GM19239 (cell line): ENCODE measurements at places on chromosomes 3 and 15.

- DNase-seq: no peak
These were observed 791.2 kb downstream of the AGBL1 start for GRCh38 chr15:86870846-86871245.

- DNase-seq: no peak
These were observed 161.2 kb downstream of the FRMD5 start for GRCh38 chr15:44033894-44034293.

DNA sequence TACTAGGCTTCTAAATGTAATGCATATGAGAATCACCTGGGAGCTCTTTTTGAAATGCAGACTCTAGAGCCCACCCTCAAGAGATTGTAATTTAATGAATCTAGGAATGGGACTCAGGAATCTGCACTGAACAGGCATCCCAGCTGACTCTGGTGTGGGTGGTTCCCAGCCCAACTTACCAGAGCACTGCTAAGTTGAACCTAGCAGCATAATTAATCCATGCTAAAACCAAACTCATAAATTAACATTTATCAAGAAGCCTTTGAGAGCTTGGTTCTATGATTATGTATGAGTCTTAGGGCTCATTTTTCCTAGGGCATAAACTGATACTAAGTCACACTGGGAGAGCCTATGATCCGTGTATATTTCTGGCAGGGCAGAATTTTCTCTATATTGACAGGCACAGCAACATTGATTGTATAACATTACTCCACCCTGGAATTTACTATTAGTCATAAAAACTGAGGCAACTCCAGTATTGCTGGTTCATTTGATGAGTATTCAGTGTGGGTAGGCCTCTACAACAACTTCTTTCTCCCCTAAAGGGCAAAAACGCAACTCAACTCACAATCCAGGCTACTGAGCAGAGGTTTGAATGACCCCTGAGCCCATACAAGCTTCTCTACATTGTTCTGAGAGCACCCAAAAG, 10.7 kb upstream of the CSTA start:
- no peak for DNase-seq

- DNase-seq: no peak
These were observed 3.4 kb downstream of the GAP43 start for GRCh38 chr3:115626721-115627120.

GRCh38 chr3:72636969-72637597, 211.2 kb downstream of the SHQ1 start:
- no peak for DNase-seq

GRCh38 chr3:166243511-166243910, 406.3 kb upstream of the BCHE start:
- DNase-seq: no peak

DNA sequence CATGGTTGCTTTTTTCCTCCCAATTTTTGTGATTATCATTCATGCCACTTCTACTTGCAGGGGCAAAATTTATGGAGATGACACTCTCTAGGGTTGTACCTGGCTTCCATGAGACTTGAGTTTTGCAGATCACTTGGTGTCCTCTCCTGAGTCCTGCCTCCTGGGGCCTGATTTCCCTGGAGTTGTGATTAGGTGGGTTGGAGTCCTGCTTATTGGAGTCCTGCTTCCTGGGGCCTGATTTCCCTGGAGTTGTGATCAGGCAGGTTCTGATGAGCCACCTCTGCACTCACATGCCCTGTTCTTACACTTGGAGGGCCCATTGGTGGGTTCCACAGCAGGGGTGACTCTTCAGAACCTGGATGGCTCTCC, 102.0 kb downstream of the PDCD6IP start:
- no peak for DNase-seq

- no peak for DNase-seq
These were observed 7.2 kb downstream of the APBA2 start for GRCh38 chr15:28892789-28893610.

DNA sequence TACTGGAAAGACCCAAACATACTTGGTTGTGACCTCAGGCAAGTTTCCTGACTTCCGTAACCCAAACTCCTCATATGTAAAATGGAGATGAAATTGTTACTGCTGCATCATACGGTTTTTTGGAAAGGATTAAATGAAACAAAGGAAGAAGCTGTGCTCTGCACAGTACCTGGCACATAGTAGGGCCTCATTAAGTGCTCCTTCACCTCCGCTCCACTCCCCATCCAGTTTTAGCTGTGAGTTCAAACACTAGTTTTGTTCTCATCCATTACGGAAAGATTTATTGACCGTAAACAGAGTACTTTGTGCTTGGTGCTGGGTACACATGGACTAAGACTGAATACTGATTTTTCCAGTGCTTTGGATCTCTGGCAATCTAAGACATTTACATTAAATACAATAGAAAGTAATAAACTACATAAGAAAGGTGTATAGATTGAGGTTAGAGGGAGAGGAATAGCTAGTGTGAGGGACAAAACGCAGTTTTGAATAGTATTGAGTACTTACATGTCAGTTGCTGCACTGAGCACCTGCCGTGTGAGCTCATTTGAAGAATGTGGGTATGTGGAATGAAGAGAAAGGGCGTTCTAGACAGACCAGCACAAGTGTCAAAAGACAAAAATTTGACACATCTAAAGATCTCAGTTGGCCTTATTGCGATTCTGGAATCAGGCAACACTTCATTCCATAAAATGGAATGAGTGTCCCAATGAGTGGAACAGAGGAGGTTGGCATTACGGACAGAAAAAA, 594 bp upstream of the ICE2 start:
- no peak for DNase-seq

- no peak for DNase-seq
These were observed 14.8 kb upstream of the PARP14 start for GRCh38 chr3:122665881-122666280.

GRCh38 chr3:49877716-49878115, 8.0 kb upstream of the CAMKV start:
- DNase-seq: no peak

DNA sequence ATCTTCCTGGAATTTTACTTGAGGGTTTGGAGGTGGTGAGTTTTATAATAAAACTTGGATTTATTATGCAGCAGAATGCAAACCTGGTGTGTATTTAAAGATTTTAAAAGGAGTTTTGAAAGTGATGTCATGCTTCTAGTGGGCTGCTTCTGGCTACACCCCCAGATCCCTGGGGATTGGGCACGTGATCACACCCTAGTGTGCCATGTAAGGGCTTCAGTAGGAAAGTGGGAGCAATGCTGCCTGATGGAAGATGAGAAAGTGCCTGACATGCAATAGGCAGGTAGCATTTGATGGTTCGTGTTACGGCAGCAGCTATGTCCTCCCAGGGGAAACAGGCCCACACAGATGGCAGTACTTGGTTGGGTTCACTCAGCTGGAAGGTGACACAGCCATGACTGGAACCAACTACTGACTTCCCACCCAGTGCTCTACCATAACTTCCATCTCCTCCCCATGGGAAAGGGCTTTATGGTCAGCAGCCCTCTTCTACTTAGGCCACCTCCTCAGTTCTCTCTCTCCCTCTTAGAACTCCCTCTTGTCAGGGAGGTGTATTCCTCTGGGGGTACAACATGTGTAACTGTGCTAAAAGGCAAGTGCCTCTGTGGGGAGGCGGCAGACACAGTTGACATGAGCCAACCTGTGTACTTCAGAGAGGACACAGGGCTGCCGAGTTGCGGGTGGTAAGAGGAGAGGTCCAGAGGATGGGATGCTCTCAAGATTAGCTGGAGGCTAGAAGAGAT, 5.6 kb downstream of the ITPKA start:
- no peak for DNase-seq

DNA sequence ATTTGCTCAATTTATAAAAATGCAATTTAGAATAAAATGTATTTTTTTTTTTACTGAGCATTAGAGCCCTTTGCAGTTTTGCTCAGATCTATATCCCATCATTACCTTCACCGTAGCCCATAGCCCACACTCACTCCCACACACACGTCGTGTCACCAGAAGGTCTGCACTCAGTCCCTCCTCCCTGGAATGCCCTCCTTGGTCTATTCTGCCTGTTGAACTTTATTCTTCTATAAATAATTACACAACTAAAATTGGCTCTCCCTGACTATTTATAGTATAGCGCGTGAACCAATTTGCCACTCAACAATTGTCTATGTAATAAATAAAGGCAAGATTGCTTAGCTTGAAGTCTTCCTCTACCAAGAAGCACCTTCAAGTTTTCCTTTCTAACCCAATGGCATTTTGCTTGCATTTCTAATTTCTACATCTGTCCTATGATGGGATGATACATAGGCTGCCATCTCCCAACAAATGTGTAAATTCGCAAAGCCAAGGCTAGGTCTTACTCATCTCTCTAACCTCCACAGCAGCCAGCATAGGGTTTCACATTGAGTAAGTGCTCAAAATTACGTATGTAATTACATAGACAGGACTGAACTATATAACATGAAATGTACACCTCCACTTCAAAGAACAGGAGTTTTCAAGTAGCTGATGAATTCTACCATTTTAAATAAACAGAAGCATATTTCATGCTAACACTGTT, 172.0 kb upstream of the HES1 start:
- DNase-seq: no peak

DNA sequence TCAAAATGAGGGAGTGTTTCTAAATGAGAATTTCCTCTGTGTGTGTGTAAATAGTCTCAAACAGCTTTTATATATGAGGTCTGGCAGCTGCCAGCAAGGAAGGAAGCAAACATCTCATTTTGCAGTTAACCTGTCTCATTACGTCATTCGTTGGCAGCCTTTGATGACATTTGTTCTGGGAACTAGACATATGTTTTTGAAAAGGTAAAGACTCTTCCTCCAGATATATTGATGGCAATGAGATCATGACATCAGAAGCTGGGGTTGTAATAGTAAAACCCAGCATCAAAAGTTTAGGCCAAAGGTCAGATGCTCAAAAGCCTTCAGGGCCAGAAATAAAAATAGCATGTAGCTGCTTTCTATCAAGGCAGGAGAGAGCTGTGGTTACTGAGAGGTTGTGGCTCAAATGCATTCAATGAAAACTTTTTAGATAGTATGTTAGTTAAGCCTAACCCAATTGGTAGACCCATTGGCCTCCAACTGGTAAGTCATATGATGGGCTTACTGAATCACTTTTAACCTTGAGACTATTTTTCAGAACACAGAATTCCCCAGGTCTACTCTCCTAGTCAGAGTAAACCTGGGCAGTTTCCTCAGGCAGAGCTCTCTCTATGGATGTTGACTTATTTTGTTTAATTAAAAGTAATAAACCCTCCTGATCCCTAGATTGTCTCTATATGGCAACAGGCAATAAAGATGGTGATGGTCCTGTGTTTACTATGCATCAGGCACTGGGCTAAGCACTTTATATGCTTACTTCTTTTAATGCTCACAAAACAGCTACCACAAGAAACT, 386.5 kb upstream of the CFAP20DC start:
- no peak for DNase-seq

DNA sequence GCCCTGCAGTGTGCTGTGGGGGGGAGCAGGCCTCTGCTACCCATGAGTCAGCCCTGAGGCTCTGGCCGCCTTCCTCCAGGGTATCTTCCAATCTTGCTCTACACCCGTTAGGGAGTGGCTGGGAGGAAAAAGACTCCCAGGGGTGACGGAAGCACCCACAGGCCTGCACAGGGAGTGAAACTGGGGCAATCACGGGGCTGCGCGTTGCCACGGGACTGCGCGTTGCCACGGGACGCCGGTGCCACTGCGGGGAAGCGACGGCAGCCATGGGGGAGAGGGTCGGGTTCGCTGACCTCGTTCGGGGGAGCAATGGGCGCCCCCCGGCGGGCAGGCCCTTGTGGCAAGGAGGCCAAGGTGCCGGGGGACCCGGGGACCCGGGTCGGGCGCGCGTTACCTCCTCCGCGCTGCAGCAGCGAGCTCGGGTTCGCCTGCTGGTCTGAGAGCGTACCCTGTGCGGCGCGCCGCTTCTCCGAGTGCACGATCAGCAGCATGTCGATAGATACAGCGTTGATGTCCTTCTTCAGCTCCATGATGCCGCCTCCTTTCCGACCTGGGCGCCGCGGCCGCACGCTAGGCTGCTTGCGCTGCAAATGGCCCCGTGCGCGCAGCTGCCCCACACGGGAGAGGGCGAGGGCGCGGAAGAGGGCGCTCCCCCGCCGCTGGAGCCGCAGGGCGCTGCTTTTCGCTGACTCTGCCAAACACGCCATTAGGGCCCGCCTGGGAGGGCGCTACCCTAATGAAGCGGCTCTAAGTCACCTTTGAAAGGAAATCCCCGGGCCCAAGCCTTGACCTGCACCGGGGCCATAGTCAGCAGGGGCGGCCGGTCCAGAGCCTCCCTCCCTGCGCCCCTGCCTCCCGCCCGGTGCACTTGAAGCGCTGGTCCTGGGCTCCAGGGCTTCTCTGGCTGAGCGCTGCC, at the start of gene KY:
TSS of gene KY (minus strand) at position 592 of the 916 bp plus-strand sequence. CDS start at position 530, 62 bp downstream.
- DNase-seq: no peak

DNA sequence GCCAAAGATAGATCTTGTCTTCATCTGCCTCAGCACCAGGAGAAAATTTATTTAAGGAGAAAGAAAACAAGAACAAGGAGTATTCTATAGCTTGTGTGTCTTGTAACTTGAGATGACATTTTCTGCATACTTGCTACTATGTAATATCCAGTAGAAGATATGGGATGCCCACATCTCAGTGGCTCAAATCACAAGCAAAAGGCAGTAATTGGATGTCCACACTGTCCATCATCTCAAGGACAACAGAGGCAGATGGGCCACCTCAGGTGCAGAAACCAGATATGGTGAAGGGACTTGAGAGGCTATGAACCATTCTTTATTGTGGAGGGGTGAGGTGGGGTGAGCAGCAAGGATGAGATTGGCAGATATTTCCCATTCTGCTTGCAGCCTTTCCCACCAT, 309.0 kb downstream of the GBE1 start:
- DNase-seq: no peak
